Activated CD4-positive, alpha-beta T cell treated with anti-CD3 and anti-CD28 coated beads for 36 hours (primary cell): ENCODE measurements at places on chromosomes 1 and 21.

DNA sequence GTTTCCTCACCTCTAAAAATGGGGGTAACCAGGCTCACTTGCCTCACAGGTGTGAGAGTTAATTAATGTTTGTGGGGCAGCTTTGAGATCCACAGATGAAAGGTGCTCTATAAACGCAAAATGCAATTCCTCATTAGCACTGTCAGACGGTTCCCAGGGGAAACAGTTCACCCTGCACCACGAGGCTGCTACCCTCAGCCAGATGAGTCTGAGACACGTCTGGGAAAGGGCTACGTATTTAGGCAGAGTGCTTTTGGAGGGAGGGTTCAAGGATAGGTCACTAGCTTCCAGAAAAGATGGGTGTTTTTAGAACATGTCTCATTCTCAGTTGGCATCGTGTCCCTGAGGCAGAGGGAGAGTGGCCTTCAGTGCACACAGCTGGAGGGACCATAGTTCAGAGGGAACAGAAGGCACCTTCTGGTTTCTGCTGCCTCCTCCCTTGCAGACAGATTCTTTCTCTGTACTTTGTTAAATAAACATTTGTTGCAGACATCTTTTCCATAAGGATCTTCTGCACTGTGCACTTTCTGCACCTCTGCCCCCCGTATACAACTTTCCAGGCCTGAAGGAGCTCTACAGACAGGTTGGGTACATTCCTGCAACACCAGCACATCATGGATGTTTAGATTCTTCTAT, 139.9 kb downstream of the CLIC6 start:
- no peak for DNase-seq
- H3K4me1 ChIP-seq = peaks cover 92% of the 10 kb centered on the region
- H3K36me3 ChIP-seq = peaks cover 67% of the 10 kb centered on the region
- H3K27ac ChIP-seq = peak overlapping the region; percentile 87
- H3K27me3 ChIP-seq = no peaks in the 10 kb centered on the region

- peaks cover 2% of the 10 kb centered on the region for H3K36me3 ChIP-seq
- H3K4me3 ChIP-seq = no peak overlapping the region
- no peaks in the 10 kb centered on the region for H3K27me3 ChIP-seq
- H3K4me1 ChIP-seq = peaks cover 63% of the 10 kb centered on the region
- no peak overlapping the region for H3K27ac ChIP-seq
These were observed 9.2 kb upstream of the DENND2D start for GRCh38 chr1:111209622-111210021.

DNA sequence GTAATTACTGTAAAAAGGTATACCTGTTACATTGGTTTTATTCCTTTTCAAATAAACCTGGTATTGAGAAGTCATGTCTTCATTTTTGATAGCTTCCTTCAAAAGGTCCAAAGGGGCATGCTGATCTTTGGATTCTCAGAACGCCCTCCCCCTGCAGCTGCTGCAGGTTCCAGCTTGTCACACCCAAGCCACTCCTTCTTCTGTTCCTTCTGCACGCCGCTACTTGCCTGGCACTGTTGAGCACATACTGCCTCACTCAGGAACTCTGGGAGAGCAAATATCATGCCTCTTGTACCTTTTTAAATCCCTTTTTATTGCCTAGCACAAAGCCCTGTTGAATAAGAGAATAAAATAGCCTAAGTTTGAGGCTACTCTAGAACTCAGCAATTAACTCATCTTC, 136.9 kb downstream of the BARHL2 start:
- no peak overlapping the region for H3K4me3 ChIP-seq
- no peaks in the 10 kb centered on the region for H3K36me3 ChIP-seq
- H3K4me1 ChIP-seq = no peaks in the 10 kb centered on the region
- no peak for DNase-seq
- peaks cover 8% of the 10 kb centered on the region for H3K27me3 ChIP-seq
- H3K27ac ChIP-seq = no peak overlapping the region

- no peaks in the 10 kb centered on the region for H3K4me1 ChIP-seq
- H3K27ac ChIP-seq = no peak overlapping the region
- H3K36me3 ChIP-seq = no peaks in the 10 kb centered on the region
- no peak overlapping the region for H3K4me3 ChIP-seq
- H3K27me3 ChIP-seq = peaks cover 4% of the 10 kb centered on the region
These were observed 262.6 kb upstream of the PLXNA2 start for GRCh38 chr1:208506812-208507211.

DNA sequence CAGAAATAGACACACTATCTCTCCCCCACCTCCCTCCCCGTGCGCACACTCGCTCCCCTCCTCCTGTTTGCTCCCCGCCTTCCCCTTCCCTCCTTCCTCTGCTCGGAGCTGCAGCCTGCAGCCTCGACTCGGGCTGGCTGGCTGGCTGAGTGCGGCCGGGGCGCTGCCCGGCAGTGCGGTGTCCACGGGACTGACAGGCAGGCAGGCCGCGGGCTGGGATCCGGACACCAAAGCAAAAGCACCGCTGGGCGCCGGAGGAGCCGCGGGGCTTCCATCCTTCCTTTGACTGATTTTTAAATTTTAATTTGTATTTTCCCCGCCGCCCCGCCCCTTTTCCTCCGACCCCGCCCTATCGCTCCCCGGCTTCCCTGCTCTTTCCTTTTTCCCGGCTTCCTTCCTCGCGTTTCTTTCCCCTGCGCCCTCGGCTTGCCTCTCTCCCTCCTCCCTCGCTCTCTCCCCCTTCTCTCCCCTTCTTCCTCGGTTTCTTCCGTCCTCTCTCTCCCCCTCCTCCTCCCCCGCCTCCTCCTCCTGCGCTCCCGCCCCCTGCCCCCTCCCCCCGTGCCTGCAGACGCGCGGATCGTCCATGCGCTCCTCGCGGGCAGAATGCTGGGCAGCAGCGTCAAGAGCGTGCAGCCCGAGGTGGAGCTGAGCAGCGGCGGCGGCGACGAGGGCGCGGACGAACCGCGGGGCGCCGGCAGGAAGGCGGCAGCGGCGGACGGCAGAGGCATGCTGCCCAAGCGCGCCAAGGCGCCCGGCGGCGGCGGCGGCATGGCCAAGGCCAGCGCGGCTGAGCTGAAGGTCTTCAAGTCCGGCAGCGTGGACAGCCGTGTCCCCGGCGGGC, 109.4 kb downstream of the NAV1 start:
- peak overlapping the region; percentile 8 for H3K4me3 ChIP-seq
- H3K27me3 ChIP-seq = peaks cover 28% of the 10 kb centered on the region
- DNase-seq = peak; percentile 23
- H3K4me1 ChIP-seq = no peaks in the 10 kb centered on the region

DNA sequence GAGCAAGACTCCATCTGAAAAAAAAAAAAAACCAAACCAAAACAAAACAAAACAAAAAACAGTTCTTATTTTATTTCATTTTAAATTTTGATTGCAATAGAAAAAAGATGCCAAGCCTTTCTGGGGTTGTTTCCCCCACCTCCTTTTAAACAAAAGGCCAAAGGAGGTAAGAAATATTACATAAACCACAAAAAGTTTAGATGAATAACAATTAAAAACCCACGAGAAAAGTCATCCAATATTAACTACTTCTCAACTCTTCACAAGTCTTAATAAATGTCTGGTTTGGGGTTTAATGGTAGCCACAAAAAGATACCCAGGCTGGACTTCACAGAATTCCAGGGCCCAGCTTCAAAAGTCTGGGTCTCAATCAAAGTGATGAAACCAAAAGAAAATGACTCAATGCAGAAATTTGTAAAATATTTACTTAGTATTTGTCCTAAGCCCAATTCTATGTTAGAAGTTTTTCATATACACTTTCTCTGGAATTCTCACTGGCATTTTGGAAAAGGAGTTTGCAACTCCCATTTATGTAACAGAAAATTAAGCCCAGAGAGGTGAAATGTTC, 47.0 kb upstream of the SDC3 start:
- no peaks in the 10 kb centered on the region for H3K27me3 ChIP-seq
- peaks cover 68% of the 10 kb centered on the region for H3K36me3 ChIP-seq
- H3K4me1 ChIP-seq = peaks cover 35% of the 10 kb centered on the region
- no peak for DNase-seq
- no peak overlapping the region for H3K27ac ChIP-seq
- H3K4me3 ChIP-seq = no peak overlapping the region

- no peak overlapping the region for H3K4me3 ChIP-seq
- no peaks in the 10 kb centered on the region for H3K36me3 ChIP-seq
- H3K27me3 ChIP-seq = peaks cover 3% of the 10 kb centered on the region
- DNase-seq = no peak
These were observed 438.5 kb downstream of the MATN1 start for GRCh38 chr1:30284728-30285475.

GRCh38 chr1:161473348-161473747, 31.9 kb upstream of the FCGR2A start:
- peaks cover 27% of the 10 kb centered on the region for H3K27me3 ChIP-seq
- no peak overlapping the region for H3K27ac ChIP-seq
- DNase-seq = peak; percentile 34
- peaks cover 2% of the 10 kb centered on the region for H3K36me3 ChIP-seq
- no peak overlapping the region for H3K4me3 ChIP-seq
- peaks cover 8% of the 10 kb centered on the region for H3K4me1 ChIP-seq

DNA sequence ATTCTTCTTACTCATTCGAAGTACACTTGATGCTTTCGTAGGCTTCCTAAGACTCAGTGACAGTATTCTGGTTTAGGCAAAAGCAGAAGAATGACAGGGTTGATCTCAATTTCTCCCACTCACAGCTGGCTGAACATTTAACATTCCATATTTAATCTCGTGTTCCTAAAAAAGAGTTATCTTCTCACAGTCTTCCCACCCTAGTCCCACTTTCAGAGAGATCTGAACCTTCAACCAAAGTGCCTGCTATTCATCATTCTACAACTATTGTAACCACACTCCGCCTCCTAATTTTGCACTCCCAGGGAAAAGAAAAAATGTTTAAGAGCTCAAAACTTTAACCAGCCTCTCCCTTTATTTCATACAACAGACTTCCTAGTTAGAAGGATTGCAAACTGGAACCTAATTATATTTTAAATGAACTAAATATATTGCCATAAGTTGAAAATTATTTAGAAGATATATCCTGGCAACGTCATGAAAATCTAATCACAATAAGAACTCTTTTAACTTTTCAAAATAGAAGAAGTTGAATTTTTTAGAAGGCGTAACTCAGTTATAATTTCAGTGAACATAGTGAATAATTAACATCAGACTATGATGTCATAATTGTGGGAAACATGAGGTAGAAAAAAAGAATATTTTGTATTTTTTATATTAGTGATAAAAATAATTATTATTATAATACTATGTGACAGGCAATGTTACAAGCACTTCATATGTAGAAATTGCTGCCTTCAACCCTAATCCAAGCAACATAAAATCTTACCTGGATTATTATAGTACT, 540.9 kb upstream of the ADGRL2 start:
- no peak overlapping the region for H3K4me3 ChIP-seq
- H3K27me3 ChIP-seq = no peaks in the 10 kb centered on the region
- H3K27ac ChIP-seq = no peak overlapping the region
- DNase-seq = no peak
- H3K36me3 ChIP-seq = no peaks in the 10 kb centered on the region
